ENCODE measurements at places on chromosomes 7 and 10. TPM values are rescaled to one million over a fixed set of nuclear protein-coding genes. Genes with fewer than 3 reads are reported as not detected.

Gene INHBA
- 4.2 TPM for total RNA-seq

Gene HABP2
- total RNA-seq = 0.09 TPM

Gene FGFBP3
- total RNA-seq = 0.43 TPM

Gene ZNF518A
- 14.3 TPM for total RNA-seq

Gene FZD1
- 3.3 TPM for total RNA-seq

Gene FKBP14
- total RNA-seq = 9.4 TPM

Gene ANKRD61
- total RNA-seq = under 0.01 TPM

Gene SMKR1
- 0.34 TPM for total RNA-seq

Gene POLR2J3
- 18.0 TPM for total RNA-seq

Gene MIOS
- total RNA-seq = 26.2 TPM

Gene FAM24B
- total RNA-seq = 0.76 TPM

Gene ADCY1
- total RNA-seq = 0.86 TPM

Gene GDF2
- total RNA-seq = not detected

Gene MSMB
- total RNA-seq = not detected

Gene GET4
- total RNA-seq = 35.3 TPM

Gene CYP51A1
- total RNA-seq = 77.7 TPM

Gene PODXL
- total RNA-seq = 342 TPM

Gene FKBP9
- total RNA-seq = 149 TPM

Gene CUBN
- 19.9 TPM for total RNA-seq

Gene SUN1
- total RNA-seq = 171 TPM

Gene ZP3
- total RNA-seq = 2.8 TPM

Gene PAPOLB
- 0.11 TPM for total RNA-seq

Gene KCNMA1
- total RNA-seq = 1.1 TPM

Gene LAMB1
- 445 TPM for total RNA-seq

Gene ADAP1
- 5.0 TPM for total RNA-seq

Gene TSPAN13
- total RNA-seq = 37.2 TPM

Gene CHST3
- 8.0 TPM for total RNA-seq

Gene ZPBP
- total RNA-seq = not detected

Gene OR2A42
- not detected for total RNA-seq

Gene HMX2
- total RNA-seq = not detected

Gene GTF2IRD2
- 4.5 TPM for total RNA-seq

Gene CPN1
- not detected for total RNA-seq

Gene FAM241B
- total RNA-seq = 0.09 TPM

Gene FAM3C
- total RNA-seq = 36.3 TPM

Gene CPA2
- not detected for total RNA-seq

Gene NKX2-3
- not detected for total RNA-seq

Gene TLL2
- total RNA-seq = 0.11 TPM

Gene HOXA3
- total RNA-seq = 5.4 TPM

Gene OPN1SW
- not detected for total RNA-seq

Gene LOXL4
- 0.17 TPM for total RNA-seq

Gene METTL27
- 4.4 TPM for total RNA-seq

Gene SPDYE9
- total RNA-seq = not detected

Gene EEF1AKMT2
- 21.3 TPM for total RNA-seq

Gene IQUB
- total RNA-seq = 0.17 TPM

Gene SPDYE11
- total RNA-seq = not detected

Gene ECHDC3
- total RNA-seq = 21.7 TPM

Gene SYNPO2L
- total RNA-seq = not detected

Gene CTAGE15
- total RNA-seq = 0.11 TPM

Gene EVX1
- not detected for total RNA-seq

Gene SPDYE6
- total RNA-seq = not detected

Gene PRLHR
- not detected for total RNA-seq

Gene MYH16
- not detected for total RNA-seq

Data from dermis lymphatic vessel endothelial cell (primary cell).